ENCODE measurements at places on chromosomes 5 and 9.

DNA sequence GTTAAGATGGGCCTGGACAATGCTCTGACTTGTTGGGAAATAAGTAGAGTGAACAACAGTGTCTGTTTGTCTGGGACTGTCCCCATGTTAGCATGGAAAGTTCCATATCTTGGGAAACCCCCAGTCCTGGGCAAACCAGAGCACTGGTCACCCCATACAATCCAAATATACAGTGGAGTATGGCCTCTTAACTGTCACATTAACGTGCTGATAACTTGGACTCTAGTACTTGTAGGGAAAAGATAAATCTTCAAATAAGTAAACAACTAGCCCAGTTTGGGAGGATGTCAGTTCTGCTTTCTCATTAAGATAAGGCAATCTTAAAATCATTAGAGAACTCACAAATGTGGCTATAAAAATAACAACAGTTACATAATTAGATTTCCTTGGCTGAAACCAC is 47.6 kb upstream of the JAK2 start:
- DNase-seq, result no peak

DNA sequence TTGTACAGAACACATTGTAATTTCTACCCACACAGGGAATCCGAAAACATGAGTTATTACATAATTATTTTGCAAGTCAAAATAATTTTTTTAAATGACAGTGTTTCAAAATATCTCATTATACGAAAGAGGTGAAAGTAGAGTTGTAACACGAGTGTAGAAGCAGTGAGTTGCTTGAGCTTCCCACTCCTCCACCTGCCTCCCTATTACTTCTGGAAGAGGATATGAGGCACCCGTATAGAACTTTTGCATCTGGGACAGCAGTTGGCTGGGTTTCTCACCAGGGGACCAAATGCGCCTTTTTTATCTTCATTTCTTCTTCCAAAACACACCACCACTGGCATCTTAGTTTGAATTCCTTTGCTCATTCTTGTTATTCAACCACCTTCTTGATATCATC is 779.0 kb upstream of the COX7C start:
- no peak for DNase-seq

DNA sequence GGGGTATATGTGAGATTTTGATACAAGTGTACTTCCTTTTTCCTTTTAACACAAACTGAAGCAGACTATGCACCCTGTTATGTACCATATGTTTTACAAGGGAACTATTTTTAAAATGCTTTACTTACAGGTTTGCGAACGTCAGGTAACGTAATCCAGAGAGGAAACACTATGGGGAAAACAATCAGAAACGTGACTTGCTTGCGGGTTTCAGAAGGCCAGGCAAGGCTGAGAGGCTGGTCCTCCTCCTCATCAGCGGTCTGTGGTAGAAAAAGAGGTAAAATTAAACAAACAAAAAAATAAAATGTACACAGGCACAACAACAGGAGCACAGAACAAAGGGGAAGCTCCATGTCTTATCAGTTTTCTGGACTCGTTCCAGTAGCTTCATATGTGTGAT is 141.2 kb downstream of the ACER2 start:
- peak; percentile 64 for DNase-seq

- DNase-seq, result no peak
These were observed 188.7 kb downstream of the DENND1A start for GRCh38 chr9:123741214-123741613.

GRCh38 chr5:140632366-140633020 is 482 bp downstream of the CD14 start:
- DNase-seq, result peak; percentile 91

- no peak for DNase-seq
These were observed 21.8 kb downstream of the IRF1 start for GRCh38 chr5:132468656-132469379.

- peak; percentile 95 for DNase-seq
These were observed 2.8 kb downstream of the GBGT1 start for GRCh38 chr9:133160742-133161546.

Data from esophagus muscularis mucosa (tissue), 4 donors.